ENCODE measurements at places on chromosomes 1 and 21.
A peak's percentile ranks its signal among the peaks of the same experiment; 100 is the strongest.

- peak; percentile 53 for DNase-seq
Measured at GRCh38 chr1:14039582-14040430, 339.8 kb downstream of the PRDM2 start.

- DNase-seq, result no peak
Measured at GRCh38 chr1:21721295-21721985, 52.3 kb upstream of the RAP1GAP start.

DNA sequence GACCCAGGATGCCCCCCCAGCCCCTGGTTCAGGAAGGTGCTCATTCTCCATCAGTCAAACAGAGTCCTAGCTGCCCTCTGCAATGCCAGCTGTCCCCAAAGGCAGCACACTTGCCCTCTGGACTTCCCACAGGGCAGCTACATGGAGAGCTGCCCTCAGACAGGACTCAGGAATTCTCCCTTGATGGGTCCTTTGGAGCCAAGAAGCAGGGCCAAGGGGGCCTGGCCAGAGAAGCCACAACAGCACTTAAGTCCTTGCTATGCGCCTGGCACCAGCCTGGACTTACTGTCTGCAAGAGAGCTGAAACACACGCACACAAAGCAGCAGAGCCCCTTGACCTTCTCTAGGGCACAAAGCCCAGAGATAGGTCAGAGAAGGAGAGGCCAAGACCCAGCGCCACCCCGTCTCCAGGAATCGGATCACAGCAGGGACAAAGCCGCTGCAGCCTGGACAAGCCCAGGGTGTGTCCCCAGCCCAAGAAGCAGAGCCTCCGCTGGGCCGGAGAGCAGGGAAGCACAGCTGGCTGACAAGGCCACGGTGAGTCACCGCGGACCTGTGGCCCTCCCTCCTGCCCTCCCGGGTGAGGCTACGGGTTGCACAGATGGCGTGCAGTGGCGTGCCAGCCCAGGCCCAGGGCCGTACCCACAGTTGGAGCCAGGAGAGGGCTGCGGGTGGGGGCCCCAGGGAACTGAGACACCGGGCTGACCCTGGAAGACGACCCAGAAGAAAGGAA lies 1.7 kb downstream of the WNT9A start:
- no peak for DNase-seq

DNA sequence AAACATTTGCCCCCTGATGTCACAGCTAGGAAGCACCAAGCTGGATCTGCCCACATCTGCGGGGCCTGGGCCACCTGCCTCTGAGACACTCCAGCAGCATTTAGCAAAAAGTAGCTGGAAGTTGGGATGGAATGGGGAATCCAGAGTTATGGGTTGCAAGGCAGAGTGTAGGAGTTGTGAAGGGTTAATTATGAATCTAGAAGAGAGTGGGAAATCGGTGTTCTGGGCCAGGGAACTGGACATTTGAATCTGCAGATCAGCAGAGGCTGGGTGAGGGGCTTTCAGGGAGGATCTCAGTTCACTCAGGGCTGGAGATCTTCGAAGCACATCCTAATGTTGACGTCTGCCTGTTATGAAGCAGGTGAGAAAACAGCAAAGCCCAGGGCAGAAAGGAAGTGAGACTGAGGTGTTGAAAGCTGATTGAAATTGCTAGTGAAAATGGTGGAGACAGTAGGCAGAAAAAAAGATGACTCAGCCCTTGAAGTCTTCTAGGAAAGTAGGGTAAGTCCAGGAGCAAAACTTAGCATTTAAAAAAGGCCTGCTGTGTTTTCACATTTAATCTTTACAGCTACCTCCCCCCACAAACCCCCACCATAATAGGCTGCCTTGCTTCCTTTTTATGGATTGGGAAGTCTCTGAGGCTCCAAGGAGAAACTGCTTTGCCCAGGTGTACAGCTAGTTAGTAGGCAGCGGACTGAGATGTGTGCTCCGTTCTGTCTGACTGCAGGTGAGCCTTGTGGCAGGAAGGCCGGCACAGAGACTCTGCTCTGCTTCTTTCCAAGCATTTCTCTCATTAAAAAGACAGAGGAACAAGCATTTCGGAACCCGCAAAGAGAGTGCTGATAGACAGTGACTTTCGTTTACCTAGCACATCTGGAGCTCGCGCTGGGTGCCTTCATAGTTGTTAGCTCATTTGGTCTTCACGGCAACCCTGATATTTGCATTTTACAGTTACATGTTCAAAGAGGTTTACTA lies 7.2 kb downstream of the VANGL1 start:
- DNase-seq, result no peak

GRCh38 chr1:100265931-100266740 lies at the start of gene RTCA:
RTCA (plus strand) TSS chr1:100266216; CDS start chr1:100266376, 160 bp downstream.
- peak; percentile 93 for DNase-seq

- no peak for DNase-seq
Measured at GRCh38 chr1:245226203-245226499, 71.4 kb downstream of the KIF26B start.

- DNase-seq, result no peak
Measured at GRCh38 chr1:94142583-94142982, 21.6 kb upstream of the ABCA4 start.

- DNase-seq, result peak; percentile 13
Measured at GRCh38 chr1:236868625-236869467, 73.8 kb downstream of the MTR start.

DNA sequence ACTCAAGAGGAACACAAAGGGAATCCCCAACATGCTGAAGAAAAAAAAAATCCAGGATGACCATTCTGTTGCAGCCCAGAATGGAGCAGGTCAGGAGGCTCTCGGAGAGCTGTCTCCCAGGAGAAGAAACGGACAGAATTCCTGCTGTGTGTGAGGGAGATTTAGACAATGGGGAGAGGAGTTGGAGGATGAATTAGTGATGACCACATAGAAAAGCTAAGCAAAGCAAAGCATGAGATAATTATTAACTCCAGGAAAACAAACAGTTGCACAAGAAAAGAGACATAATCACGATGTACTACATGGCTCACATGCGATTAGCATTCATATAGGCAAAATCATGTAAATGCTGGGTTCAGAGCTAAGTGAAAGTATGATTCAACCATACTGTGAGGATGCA lies 61.1 kb upstream of the SMYD2 start:
- DNase-seq, result no peak

- DNase-seq, result no peak
Measured at GRCh38 chr1:18881642-18882431, 20.5 kb downstream of the ALDH4A1 start.

DNA sequence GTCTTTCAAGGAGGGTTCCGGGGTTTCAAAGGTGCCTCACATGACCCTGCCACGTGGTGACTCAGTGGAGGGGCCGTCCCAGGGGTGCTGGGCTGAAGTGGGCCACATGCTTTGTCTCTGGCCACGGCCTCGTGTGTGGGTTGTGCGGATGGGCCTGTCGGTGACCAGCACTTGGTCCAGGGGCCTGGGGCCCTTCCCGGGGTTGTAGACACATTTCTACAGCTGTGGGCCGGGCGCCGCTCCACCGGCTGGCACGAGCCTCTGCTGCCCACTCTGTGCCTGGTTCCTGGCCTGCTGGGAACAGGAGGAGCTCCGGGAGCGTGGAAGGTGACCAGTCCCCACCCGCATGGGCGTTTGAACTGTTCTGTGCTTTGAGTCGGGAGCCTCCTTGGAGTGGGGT lies 75.4 kb upstream of the TTC34 start:
- no peak for DNase-seq

- no peak for DNase-seq
Measured at GRCh38 chr1:95584315-95584714, 350.3 kb downstream of the RWDD3 start.

GRCh38 chr1:66607458-66607857 lies 73.5 kb downstream of the SGIP1 start:
- no peak for DNase-seq

GRCh38 chr1:23625929-23626535 lies 65.6 kb upstream of the RPL11 start:
- DNase-seq, result no peak

DNA sequence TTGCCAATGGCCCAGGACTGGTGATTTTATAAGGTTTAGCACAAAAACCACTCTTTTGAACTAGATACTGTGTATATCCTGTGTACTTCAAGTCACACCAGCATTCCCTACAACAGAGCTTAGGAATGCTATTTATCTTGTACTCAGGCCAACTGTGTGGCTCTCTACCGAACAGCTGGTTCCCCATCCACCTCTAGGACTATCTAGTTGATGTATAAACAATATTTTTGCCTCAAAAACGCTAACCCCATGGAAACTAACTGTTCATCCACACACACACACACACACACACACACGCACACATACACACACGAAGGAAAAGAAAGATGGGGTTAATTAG lies 28.7 kb upstream of the SLC45A3 start:
- no peak for DNase-seq

DNA sequence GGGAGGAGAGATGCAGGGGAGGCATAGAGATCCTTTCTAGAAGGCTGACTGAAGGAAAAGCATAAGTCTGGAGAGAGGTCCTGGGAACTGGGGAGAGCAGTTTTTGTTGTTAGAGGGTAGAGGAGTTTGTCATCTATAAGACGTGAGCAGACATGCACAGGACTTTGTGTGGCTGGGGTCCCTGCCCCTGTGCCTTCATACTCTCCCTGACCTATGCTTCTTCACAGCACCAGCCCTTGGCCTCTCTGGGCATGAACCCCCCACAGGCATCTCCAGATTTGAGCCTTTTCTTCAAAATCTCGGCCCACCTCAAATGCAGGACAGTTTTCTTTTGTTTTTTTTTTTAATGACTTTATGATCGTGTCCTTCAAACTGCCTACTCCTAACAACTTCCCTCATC lies 79.9 kb downstream of the EVA1C start:
- DNase-seq, result no peak

- DNase-seq, result no peak
Measured at GRCh38 chr1:11352816-11353799, 80.1 kb downstream of the UBIAD1 start.

GRCh38 chr1:181779343-181779742 lies 282.2 kb downstream of the ZNF648 start:
- no peak for DNase-seq

GRCh38 chr1:89277725-89278124 lies 5.1 kb upstream of the GBP5 start:
- DNase-seq, result no peak

GRCh38 chr1:22613951-22614350 lies 22.5 kb upstream of the C1QA start:
- no peak for DNase-seq

DNA sequence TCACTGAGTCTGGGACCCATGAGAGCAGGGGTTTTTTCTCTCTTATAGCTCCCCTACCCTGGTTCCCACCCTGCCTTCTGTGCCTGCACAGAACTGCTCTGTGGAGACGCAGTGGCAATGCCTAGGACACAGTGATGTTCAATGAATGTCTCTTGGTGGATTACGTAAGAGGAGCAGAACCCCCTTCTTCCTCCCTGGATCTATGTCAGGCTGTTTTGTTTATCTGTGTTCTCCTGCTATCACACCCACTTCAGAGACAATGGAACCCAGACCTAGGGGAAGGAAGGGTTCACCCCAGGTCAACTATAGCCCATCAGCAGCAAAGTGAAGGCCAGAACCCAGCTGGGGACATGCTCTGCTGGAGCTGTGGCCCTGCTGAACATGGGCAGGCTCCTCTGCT lies 2.0 kb downstream of the HPCAL4 start:
- peak; percentile 77 for DNase-seq

- DNase-seq, result no peak
Measured at GRCh38 chr1:33418811-33419210, 12.1 kb downstream of the PHC2 start.

All from G401 (cell line).